ENCODE measurements at places on chromosomes 6 and 20.

GRCh38 chr6:82872185-82872584, 193.5 kb downstream of the UBE3D start:
- DNase-seq, result no peak

DNA sequence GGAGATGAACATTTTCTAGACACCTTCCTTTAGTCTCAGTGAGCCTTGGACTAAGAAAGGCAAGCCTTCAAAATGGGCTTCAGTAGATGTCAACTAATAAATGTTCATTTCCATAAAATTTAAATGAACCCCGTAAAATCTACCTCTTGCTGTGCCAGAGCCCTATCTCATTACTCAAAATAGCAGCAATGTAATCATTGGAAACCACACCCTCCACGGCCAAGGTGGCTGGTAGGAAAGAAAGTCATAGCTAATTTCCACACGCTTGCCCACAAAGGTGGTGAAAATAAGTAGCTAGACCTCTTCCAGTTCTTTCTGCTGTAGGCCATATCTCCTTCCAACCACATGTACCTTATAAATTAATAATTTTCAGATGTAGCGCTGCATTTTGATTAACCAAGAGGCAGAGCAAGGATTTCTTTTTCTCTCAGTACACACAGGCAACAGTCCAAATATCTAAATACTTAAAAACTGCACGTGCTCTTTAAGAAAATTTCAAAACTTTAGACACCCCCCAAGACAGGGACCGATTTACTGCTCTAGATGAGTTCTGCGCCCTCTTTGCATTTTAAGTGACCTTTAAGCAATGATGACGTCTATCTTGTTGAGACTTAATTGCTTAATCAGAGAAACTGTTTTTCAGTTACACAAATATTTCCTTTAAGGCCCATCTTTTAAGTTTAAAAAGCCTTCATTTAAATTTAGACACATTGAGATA, 290.8 kb downstream of the ZNF217 start:
- no peak for DNase-seq

DNA sequence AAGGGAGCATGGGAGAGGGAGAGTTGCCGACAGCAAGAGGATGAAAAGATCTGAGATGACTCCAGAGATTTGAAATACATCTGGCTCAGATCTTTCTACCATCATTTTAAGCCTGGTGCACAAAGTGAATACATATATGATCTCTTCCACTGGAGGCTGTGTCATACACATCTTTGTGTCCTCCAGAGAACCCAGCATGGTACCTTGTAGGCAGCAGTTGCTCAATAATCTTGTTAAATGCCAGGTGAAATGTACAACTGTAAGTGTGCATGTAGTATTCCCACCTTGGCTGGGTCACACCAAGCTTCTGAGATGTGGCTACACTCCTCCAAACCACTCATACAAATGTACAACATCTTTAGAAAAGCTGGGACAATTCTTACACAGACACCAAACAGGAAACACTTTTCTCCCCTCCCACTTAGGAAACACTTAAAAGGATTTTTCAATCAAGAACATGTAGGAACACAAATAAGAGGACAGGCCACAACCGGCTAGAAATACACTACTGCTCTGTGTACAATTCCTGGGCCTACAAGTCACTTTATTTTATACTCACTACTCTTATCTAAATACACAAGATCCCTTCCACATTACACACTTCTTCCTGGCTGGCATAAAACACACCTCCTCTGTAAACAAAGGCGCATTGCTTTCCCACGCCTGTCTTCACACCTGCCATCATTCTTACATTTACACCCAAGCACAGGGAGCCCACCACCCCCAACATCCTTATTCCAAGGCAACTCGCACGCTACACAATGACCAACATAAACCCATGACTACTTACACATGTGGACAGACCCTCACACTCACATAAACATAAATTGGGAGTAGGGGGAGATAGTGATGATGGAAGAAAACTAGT, 3.8 kb upstream of the IER3 start:
- no peak for DNase-seq

DNA sequence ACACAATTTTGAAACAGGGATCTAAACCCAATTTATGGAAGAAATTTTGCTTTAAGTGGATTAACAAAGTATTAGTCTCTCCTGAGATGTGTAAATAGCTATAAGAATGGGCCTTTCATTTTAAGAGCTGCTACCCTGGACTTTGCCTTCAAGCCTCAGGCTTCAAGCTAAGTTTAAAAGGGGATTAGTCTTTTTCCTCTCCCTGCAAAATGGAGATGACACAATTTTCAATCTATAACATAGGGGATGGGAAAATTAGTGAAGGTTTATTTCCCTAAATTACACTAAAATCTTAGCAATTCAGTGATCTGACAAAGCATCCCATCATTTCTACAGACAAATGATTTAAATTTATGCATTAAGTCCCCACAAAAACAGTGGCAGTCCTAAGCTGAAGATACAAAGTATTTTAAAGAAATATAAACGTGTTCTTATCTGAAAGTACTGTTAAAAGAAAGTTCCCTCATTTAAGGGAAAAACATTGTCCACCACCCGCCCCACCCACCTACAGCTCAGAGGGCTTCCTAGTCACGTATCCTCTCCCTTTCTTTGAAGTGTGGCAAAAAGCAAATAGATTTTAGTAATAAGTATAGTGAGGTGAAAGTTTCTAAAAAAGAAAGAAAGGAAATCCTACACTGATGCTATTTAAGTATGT, 14.5 kb downstream of the ARHGAP18 start:
- DNase-seq, result no peak

DNA sequence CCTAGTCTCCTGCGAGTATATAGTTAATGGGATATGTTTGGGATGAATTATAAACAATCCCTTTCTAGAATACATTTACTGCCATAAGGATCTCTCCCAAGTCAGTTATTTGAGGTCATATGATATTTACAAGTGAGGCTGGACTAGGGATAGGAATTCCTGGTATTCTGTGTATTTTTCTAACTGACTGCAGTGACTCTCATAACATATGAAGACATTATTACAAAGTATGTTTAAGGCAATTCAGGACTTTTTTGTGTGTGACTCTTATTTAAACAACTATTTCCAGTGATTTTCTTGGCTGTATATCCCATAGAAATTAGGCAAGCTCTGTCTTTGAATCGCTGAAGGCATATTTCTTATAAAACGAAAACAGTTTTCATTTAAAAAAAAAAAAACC, 18.4 kb upstream of the TNFAIP3 start:
- no peak for DNase-seq

- peak; percentile 85 for DNase-seq
Observed at GRCh38 chr6:16683641-16684194, 77.5 kb downstream of the ATXN1 start.

GRCh38 chr6:35152067-35152707, 11.0 kb upstream of the TCP11 start:
- DNase-seq, result no peak

GRCh38 chr20:6122873-6123648, at the start of gene FERMT1:
TSS of gene FERMT1 (minus strand) at chr20:6123030. CDS start at chr20:6119554, 3,476 bp downstream.
- DNase-seq, result peak; percentile 16

DNA sequence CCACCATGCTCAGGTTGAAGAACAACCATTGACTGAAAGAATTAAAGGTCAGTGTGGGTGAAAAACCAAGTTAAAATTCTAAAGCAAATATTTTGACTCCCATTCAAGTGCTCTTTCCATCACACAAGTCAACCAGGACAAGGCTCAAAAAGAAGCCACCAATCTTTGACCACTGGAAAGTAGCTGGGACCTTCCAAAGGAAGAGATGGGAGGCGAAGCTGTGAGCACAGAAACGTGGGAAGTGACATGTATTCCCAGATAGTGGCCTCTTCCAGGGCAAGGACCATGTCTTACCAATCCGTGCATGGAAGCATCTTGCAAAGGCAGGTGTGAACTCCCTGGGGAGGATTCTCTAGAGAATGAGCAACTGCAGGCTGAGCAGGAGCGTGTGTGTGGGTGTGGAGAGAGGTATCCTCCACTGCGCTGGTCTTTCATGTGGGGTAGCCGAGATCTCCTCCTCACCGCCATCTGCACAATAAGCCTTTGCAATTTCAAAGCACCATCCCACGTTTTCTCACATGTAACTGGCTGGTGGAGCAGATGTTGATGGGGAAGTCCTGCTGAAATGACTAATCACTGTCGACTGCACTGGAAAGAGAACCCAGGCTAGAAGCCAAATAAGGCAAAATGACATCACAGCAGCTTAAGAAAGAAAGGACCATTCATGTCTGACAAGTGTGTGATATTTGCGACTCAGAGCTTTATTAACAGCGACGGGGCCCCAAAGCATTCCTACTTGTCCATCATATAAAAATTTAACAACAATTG, 189.4 kb upstream of the RREB1 start:
- DNase-seq, result peak; percentile 93

DNA sequence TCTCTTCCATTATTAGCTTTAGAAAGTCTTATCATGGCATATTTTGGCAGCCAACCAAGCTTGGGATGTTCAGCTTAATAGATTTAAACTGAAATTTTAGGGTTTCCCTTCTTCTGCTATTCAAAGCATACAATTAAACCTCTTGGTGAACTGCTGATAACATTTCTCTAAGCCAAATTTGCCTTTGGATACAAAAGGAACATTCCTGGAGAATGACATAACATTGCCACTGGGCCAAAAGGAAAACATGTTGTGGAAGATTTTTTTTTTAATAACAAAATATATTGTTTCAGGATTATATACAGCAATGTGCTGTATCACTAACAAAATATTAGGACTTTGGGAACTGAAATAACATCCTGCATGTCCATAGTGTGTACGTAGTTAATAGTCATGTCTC, 215.1 kb upstream of the TBX18 start:
- no peak for DNase-seq

- no peak for DNase-seq
Observed at GRCh38 chr6:119557239-119557638, 207.7 kb upstream of the MAN1A1 start.

DNA sequence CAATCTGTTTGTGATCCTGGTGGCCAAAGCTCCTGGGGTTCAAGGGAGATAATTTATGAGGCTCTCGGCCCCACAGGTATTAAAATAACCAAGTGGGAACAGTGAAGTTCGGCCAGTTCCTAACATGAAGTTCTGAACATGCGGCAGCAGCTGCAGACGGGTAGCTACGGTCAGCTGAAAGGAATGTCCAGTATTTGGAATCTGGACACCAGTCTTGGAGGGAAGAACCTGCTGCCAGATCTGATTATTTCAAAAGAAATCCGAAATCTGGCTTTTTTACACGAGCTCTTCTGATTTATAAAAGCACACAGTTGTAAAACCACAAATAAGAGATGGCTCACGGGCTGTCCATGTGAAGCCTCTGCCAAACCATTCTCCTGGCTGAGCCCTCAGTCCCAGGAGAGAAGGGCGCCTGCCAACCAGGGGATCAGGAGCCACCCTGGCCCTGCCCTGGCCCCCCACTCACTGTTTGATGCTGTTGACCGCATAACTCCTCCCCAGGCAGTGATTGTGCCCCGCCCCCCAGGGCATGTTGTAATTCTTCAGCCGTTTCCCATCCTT, 28.2 kb upstream of the KCNB1 start:
- no peak for DNase-seq

DNA sequence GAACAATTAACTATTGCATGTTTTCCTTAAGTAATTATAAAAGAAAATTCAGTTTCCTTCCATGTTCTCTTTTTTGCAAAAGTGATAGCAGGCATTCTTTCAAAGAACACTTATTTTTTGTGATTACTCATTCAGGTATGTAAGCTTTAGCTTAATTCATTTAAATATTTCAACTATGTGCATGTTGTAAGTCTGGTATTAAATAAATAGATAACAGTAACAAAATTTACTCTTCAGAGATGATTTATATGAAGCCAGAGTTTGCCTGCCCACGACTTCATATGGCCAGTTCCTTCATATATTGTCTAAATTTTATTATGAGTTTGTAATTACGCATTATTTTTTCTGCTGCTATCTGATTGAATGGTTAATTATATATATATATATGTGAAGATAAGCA, 110.9 kb downstream of the ADGRG6 start:
- no peak for DNase-seq

DNA sequence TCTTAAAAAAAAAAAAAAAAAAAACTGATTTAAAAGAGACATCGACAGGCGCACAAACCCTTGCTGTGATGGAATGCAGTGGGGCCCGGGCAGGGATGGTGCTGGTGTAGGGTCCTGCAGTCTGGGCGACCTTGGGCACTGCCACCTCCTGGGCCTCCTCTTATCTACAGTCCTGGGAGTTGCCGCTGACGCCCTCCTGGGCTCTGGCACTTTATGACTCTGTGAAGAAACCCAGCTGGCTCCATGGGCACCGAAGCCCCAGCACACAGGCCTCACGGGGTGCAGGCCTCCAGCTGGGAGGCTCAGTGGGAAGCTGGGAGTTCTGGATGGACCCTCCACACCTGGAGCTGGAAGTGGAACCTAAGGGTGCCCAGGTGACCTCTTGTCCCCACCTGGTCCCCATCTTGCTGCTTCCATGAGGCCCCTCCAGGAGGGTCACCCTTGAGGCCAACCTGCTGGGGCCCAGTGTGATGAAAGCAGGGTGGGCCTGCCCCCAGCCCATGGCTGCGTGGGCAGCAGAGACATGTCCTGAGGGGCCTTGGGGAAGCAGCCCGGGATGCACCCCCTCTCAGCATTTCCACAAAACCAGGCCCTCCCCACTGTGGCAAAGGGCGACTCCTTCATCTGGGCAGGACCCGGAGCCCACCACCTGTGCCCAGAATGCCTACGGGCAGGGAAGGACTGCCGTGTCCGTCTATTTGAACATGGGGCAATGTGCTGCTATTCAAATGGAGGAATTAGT, 104.9 kb downstream of the ASXL1 start:
- DNase-seq, result no peak

DNA sequence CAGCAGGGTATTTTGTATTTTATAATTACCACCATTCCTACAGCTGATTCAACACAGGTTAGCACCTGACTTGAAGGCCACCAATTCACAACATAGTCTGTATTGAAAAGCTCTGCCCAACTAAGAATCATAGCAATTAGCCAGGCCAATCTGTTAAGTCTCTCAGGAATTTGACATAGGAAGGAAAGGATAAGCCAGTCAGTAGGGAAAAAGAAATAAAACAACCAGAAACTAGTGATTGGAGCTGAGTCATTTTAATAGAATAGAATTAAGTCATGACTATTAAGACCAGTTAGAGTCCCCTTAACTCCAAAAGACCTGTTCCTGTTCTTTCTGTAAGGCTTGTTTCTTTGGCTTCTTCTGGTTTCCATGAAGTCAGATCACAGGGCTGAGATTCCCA, 8.1 kb downstream of the RANBP9 start:
- no peak for DNase-seq

- no peak for DNase-seq
Observed at GRCh38 chr6:136652656-136653055, 102.4 kb upstream of the MAP7 start.

DNA sequence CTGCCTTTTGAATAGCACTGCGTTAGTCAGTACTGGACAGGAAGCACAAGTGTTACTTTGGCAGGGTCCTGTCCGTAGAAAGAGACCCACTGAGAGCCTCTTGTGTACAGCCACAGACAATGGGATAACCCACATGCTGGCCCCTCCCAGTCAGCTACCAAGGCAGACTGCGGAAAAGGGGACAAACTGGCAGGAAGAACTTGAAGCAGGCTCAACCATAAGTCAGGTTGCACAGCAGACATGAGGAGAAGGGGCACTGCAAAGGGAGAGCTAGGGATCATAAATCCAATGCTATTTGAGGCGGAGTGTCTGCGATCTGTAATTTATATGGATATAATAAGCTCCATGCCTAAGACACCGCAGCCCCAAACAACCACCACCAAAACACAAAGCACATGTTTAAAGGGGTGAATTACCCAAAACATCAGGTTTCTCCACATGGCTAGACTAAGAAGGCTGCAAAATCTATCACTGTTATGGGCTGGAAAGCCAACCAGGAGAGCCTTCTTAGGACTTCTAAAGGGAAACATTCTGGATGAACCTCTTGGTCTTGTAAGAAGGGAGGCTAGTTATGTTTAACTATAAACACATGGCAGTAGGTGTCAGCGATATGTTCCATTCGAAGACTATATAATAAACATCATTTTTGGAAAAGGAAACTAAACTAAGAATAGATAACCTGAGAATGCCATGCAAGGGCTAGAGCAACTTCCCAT, 141.7 kb downstream of the BACH2 start:
- no peak for DNase-seq

Measured in HL-60 (cell line).